ENCODE measurements at places on chromosomes 3 and 15. TPM values are rescaled to one million over a fixed set of nuclear protein-coding genes. Genes with fewer than 3 reads are reported as not detected.

DNA sequence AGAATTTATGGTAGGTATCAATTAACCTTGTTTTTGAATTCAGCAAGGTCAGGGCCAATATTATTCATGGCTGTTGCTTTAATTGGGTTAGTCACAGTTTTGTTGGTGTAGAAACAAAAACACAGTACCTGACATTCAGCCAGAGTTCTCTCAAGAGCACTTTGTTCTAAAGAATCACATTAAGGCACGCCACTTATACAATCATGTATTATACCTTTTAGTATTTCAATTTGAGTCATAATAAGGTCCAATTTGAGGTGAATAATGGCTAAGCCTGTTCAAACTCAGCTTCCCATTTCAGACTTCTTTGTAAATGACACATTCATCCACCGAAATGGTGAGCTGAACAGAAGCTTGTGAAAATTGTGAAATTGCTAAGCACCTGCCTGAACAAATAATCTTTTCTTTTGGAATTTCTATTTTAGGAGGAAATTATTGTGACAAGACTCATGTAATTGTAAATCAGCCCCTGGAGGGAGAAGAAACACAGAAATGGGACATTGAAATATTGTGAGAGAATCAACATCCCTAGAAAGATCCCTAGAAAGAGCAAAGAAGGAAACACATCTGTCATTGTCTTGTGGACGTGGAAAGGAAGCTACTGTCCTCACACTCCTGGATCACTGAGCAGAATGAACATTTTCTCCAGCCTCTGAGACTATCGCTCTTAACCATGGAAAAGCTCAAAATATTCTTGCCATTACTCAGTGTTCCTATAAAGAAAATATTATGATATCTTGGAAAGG, 29.3 kb downstream of the RIOX2 start:
- no peak for DNase-seq

- no peak for DNase-seq
Measured at GRCh38 chr15:51403946-51404695, 62.7 kb downstream of the GLDN start.

- DNase-seq = no peak
Measured at GRCh38 chr3:144259267-144259666, 287.6 kb downstream of the DIPK2A start.

GOLGA8J gene
- not detected for total RNA-seq
